Kidney (tissue), 22 donors: ENCODE measurements at places on chromosomes 11 and 22.
A peak's percentile ranks its signal among the peaks of the same experiment; 100 is the strongest.

GRCh38 chr11:12175694-12176241 is 65.4 kb downstream of the MICAL2 start:
- DNase-seq, result no peak

- DNase-seq, result no peak
These were observed 57.6 kb downstream of the KCNJ4 start for GRCh38 chr22:38397189-38398085.

DNA sequence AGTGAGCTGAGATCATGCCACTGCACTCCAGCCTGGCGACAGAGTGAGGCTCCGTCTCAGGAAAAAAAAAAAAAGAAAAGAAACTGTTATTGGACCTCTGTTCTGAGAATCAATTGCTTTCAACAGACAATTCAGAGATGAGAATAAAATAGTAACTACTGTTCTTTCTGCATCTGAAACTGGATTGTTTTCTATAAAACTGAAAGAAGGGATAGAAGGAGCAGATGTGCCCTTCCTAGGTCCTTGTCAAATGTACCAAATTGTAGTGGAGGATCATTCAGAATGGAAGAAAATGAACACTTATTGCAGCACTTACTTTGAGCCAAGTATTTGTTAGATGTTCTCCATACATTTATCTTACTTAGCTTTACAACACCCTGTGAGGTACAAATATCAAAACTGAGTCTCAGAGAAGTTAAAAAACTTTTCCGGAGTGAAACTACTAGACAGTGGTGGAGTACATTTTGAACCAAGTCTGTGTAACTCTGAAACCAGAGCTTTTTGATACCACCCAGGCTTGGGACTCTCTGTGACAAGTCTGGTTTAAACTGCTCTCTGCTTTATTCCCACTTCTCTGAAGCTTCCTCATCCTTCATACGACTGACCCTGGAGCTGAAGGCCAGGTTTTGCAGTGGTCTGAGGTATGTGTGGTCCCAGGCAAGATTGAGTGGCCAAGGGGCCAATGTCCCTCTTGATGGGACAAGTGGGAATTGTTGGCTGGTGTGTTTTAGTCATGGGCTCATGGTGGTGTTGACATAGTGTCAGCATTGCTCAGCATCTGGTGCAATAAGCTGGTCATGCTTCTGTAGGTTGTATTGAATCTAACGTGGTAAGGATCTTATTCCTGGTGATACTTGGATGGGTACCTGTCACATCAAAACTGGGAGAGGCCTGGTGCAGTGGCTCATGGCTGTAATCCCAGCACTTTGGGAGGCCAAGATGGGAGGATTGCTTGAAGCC is 48.2 kb upstream of the CCDC134 start:
- DNase-seq, result no peak

GRCh38 chr11:93783765-93784144 is 327 bp upstream of the MED17 start:
- DNase-seq, result no peak

GRCh38 chr11:34522188-34522587 is 8.6 kb upstream of the ELF5 start:
- no peak for DNase-seq

DNA sequence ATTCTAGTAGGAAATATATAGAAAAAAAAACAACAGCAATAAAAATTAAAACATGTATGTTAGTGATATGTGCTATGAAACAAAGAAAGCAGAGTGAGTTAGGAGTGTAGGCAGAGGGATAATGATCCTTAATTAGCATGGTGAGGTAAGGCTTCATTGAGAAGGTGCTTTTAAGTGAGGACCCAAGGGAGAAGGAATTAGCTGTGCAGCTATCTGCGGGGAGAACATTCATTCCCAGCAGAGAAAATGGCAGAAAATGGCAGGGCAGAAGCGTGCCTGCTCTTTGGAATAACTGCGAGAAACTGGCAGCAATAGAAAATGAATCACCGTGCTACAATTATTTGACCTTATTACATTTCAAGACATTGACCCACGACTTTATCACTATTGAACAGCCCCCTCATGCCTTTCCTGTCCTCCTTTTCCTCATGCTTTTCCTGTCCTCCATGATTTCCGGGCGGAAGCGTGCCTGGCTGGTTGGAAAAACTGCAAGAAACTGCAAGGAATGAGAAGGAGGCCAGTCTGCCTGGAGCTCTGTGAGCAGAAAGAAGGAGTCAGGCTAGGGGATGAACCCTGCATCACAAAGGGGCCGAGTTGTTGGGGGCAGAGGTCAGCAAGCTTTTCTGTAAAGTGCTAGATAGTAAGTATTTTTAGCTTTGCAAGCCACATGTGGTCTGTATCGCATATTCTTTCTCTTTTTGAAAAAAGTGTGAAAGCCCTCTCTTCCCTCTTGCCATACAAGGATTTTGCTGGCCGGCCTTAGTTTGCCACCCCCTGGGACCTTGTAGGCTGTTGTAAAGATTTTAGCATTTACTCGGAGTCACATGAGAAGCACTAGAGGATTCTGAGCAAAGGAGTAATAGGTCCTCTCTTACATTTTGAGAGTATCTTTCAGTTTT is 37.1 kb upstream of the SWAP70 start:
- no peak for DNase-seq

DNA sequence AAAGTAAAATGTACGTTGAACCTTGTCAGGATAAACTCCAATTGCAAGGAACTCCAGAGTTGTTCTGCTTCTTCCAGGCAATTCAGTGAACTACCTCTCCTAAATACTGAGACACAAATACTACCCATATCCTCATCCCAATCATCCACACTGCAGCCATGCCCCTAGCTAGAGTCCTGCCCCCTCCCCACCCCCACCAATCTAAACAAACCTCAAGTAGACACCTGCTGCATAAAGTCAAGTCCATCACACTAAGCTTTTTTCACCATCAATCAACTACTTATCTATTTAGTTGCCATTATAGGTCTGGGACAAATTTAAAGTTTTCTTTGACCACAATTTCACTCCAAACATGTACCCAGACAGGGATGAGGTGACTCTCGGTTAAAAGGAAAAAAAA is 93.2 kb upstream of the APOA1 start:
- DNase-seq, result no peak

DNA sequence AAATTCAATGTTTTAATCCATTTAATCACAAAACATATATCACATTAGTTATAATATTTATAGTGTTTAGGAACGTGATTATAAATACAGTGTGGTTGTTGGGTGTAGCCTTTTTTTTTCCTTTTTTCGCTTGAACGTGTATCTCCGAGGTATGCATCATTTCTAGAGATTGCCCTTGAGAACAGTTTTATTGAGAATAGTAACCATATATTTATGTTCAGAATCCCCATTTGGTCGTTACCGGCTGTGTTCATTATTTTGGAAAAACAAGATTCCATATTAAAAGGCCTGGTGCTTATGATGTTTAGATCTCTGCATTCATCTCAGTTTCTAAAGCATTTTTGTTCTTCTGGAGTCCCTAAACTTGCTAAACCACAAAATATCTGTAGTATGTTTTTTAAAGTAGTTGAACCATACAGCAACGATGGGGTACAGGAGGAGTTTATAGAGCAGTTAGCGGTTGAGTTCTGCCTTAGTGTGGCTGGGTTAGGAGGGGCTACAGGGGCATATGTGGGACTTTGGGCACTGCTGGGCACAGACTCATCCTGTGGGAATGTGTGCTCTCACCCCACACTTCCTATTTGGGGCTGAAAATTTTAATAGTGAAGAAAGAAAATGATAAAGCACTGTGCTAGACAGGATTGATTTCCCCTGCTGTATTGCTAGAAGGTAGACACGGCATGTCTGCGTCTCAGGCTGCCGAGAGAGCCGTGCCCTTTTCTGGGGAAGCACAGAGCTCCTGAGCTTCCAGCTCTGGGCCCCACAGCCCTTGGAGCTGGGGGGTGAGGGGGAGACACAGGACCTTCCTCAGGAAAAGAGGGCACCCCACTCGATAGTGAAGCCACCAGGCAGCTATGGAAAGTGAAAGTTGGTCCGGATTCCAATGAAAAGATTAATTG is 81.5 kb upstream of the PPARA start:
- DNase-seq, result no peak

- DNase-seq, result no peak
These were observed 3.3 kb downstream of the FXYD6 start for GRCh38 chr11:117872975-117873827.

DNA sequence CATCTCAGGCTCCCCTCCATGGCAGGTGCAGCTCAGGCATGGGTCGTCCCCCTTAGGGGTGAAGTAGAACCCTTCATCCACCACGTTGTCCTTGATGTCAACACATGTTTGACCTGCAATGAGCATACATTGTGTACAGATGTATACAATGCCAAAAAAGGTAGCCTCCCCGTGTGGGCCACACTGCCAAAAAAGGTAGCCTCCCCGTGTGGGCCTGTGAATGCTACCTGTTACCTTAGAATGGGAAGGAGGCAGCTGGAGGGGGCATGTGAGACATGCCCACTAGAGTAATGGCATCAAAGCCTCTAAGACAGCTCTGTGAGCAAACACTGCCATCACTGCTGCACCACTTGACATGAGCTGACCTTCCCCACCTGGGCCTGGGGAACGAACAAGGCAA is 73.7 kb downstream of the DGCR2 start:
- no peak for DNase-seq

GRCh38 chr22:41237707-41238569 is 2.8 kb downstream of the CHADL start:
- DNase-seq, result peak; percentile 87

- peak; percentile 92 for DNase-seq
These were observed 647 bp upstream of the PHF21A start for GRCh38 chr11:46121724-46122477.

- no peak for DNase-seq
These were observed 5.8 kb downstream of the OR5AK2 start for GRCh38 chr11:56994532-56994931.

DNA sequence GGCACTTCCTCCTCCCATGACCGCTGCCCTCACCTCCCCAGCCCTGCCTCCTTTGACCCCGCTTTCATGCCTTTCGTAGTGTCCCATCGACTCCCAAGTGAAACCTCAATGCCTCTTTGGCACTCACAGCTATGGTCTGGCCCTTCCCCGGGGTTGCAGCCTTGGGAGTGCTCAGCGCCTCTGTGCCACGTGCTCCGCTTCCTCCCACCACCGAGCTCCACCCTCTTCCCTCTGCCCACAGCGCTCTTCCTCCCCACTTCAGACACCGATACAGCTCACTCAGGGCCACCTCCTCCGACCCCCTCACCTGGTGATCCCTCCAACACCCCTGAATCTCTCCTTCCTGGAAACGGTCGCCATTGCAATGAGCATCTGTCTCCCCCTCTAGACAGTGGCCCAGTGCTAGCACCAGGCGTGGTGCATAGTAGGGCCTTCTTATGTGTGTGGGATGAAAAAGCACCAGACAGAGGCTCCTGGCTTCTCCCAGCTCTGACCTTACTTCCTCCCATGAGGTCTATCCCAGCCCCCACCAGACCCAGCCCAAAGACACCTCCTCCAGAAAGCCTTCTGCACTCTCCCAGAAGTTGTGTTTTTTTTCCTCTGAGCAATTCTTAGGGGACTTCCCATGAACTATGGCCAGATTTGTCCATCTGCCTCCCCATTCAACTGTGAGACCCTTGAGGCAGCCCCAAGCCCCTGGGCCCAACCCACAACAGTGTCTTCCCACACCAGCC is 16.4 kb upstream of the SCGB1A1 start:
- DNase-seq, result no peak

DNA sequence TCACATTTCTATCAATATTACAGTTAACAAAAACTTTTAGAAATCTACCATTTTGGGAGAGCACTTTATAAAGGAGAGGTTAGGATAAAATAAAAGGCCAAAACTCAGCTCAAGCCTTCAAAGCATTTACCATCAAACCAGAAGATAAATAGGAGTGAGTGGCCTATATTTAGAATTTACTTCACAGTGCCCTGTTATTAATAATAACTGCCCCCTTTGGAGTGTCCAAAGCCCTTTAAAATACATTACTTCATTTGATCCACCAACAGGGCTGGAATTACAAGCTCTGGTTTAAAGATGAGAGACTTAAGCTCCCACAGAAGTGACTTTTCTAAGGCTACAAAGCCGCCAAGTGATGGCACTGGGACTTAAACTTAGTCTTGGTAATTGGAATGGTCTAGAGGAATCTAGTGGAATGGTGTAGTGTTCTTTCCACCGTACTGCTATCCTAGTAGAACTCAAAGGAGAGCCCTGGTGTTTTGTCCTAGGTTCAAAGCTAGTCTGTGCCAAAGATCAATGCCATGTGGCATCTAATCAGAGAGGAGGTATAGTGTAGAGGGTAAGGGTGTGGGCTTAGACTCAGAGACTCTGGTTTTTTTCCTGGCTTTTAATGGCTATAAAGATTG is 21.2 kb upstream of the MTMR3 start:
- DNase-seq, result no peak

GRCh38 chr11:133952199-133953190 is 4.3 kb downstream of the IGSF9B start:
- DNase-seq, result no peak

DNA sequence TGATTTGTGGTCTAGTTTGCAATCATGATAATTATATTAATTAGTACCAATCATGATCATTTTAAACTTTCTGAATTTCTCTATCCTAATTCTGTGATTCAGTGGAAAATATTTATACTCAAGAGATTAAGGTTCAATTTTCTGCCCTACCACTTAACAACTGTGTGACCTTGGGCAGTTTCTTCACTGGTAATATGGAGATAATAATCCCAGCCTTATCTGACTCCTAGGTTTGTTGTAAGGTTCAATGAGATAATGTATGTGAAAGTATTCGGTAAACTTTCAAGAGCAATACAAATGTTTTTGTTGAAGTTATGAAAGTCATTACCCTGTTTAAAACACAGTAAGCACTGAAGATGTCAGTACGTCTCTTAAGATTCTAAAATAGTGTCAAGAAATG is 36.3 kb downstream of the CSTPP1 start:
- DNase-seq, result no peak

GRCh38 chr11:2381494-2382128 is 4.5 kb downstream of the CD81 start:
- no peak for DNase-seq
